Activated CD4-positive, alpha-beta T cell treated with anti-CD3 and anti-CD28 coated beads for 36 hours (primary cell): ENCODE measurements at places on chromosomes 11 and 22. TPM values are rescaled to one million over a fixed set of nuclear protein-coding genes. Genes with fewer than 3 reads are reported as not detected.
A peak's percentile ranks its signal among the peaks of the same experiment; 100 is the strongest.

DNA sequence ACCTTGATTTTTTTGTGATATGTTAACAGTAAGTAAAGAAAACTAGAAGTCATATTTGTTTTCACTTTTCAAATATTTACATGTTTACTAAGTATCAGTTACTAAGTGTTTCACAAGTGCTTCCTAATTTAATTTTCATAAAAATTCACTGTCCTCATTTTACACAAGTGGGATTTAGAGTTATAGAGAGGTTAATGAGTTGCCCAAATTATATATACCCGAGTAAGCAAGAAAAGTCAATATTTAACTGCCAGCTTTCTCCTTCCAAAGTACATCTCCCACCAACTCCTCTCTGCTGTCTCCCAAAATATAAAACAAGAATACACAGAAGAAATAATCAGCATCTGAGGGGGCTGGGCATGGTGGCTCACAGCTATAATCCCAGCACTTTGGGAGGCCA is 896.7 kb upstream of the ANO3 start:
- DNase-seq = no peak
- no peaks in the 10 kb centered on the region for H3K27me3 ChIP-seq
- H3K27ac ChIP-seq = no peak overlapping the region
- H3K4me3 ChIP-seq = no peak overlapping the region
- H3K36me3 ChIP-seq = no peaks in the 10 kb centered on the region
- H3K4me1 ChIP-seq = no peaks in the 10 kb centered on the region

GRCh38 chr11:59172345-59173079 is 580 bp downstream of the DTX4 start:
- DNase-seq = peak; percentile 30
- peak overlapping the region; percentile 70 for H3K4me3 ChIP-seq
- H3K36me3 ChIP-seq = no peaks in the 10 kb centered on the region
- peaks cover 17% of the 10 kb centered on the region for H3K4me1 ChIP-seq
- no peak overlapping the region for H3K27ac ChIP-seq

GRCh38 chr11:67285541-67286498 is 3.3 kb upstream of the ANKRD13D start:
- peak; percentile 43 for DNase-seq
- peaks cover 48% of the 10 kb centered on the region for H3K36me3 ChIP-seq
- no peaks in the 10 kb centered on the region for H3K27me3 ChIP-seq
- no peak overlapping the region for H3K4me3 ChIP-seq
- peaks cover 41% of the 10 kb centered on the region for H3K4me1 ChIP-seq

- H3K27me3 ChIP-seq = peaks cover 2% of the 10 kb centered on the region
- H3K36me3 ChIP-seq = no peaks in the 10 kb centered on the region
- H3K4me1 ChIP-seq = no peaks in the 10 kb centered on the region
- no peak overlapping the region for H3K4me3 ChIP-seq
- H3K27ac ChIP-seq = no peak overlapping the region
Measured at GRCh38 chr11:132126973-132127899, 756.8 kb downstream of the NTM start.

GRCh38 chr11:46456269-46457001 is 64.9 kb upstream of the CHRM4 start:
- DNase-seq = no peak
- no peak overlapping the region for H3K27ac ChIP-seq
- no peaks in the 10 kb centered on the region for H3K27me3 ChIP-seq
- H3K36me3 ChIP-seq = peaks cover 2% of the 10 kb centered on the region
- peaks cover 14% of the 10 kb centered on the region for H3K4me1 ChIP-seq
- H3K4me3 ChIP-seq = no peak overlapping the region

DNA sequence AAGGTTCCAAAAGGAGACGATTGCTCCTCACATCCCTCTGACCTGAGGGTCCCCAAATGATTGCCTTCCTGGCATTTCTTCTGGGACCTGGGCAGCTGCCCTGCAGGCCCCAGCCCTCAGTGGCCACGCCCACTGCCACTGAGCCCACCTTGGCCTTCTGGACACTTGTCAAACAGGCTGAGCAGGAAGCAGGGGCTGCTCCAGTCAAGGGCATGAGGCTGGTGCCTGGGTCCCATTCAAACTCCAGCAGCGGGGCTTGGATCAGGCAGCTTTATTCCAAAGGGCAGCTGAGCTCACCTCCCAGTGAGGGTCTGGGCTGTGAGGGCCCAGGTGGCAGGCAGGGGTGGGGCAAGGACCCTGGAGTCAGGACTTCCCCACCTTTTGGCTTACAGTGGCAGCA is 13.6 kb downstream of the KCTD17 start:
- H3K4me3 ChIP-seq = no peak overlapping the region
- peaks cover 24% of the 10 kb centered on the region for H3K36me3 ChIP-seq
- H3K27ac ChIP-seq = no peak overlapping the region

- no peak overlapping the region for H3K4me3 ChIP-seq
- no peaks in the 10 kb centered on the region for H3K4me1 ChIP-seq
- peaks cover 3% of the 10 kb centered on the region for H3K27me3 ChIP-seq
- H3K27ac ChIP-seq = no peak overlapping the region
Measured at GRCh38 chr11:76257074-76257719, 50.9 kb upstream of the WNT11 start.

DNA sequence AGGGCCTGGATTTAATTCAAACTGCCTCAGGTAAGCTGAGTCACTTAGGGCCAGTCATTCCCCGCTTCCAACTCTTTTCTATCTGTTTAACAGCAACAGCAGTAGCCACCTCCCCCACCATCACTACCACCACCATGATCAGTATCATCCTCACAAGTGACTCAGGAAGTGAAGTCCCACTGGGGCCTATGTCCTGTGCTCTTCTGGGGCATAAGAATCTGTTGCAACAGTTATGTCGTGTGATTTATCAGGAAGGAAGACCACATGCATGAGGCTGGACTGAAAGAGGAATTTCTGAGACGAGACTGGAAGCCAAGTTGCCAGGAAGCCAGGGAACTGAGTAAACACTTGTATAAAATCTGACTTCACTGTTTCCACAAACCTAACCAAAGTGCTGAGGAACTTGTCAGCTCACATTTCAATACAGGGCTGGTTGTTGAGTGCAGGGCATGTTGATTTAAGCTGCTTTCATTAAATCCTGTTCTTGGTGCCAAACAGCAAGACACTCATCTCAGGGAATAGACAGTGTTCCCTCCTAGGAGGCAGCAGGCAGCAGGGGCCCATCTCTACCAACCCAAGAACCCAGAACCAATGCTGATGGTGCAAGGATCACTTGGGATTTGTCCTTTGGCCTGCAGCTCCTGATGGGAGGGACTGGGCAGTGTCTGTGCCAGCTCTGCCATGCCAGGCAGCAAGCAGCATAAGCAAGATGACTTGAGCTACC is 226.7 kb upstream of the NARS2 start:
- H3K4me1 ChIP-seq = no peaks in the 10 kb centered on the region
- no peak overlapping the region for H3K4me3 ChIP-seq
- H3K36me3 ChIP-seq = no peaks in the 10 kb centered on the region
- no peak overlapping the region for H3K27ac ChIP-seq

DMC1 gene
- 16.3 TPM for total RNA-seq

BTBD18 gene
- total RNA-seq = not detected

HTR3B gene
- total RNA-seq = not detected

CCT8L2 gene
- total RNA-seq = not detected

PNPLA3 gene
- total RNA-seq = 0.55 TPM

SERPIND1 gene
- total RNA-seq = not detected
